Gastroesophageal sphincter (tissue), 4 donors: ENCODE measurements at places on chromosomes 3 and 15. TPM values are rescaled to one million over a fixed set of nuclear protein-coding genes. Genes with fewer than 3 reads are reported as not detected.

DNA sequence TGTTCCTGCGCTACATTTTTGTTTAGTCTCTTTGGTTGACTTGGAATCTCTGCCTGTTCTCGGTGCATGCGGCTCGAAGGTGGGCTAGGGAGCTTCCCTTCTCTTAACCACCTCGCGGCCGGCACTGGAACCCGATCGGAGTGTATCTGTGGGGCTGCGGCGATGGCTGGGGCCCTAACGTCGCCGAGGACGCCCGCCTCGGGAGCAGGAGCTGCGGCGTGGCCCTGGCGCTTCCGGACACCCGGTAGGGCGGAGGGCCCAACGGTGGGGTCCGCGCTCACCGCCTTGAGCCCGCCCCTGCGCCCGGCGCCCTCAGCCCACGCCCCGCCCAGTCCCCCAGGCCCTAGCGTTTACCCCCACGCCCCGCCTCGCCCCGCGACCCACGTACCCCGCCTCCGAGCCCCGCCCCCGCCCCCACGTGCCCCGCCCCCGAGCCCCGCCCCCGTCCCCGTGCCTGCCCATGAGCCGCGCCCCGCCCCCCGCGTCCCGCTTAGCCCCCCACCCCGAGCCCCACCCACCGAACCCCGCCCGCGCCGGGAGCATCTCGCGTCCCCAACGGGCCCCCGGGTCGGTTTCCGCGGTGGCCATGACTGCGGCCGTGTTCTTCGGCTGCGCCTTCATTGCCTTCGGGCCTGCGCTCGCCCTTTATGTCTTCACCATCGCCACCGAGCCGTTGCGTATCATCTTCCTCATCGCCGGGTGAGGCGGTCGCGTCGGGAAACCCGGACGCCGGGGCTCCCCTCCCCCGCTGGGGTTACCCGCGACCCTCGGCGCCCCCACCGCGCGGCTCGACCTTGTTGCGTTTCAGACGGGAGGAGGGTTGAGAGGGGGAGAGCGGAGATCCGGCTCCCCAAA is at the start of gene APH1B:
Gene APH1B (plus strand): TSS at position 568 of the 855 bp plus-strand sequence. CDS start 19 bp downstream, at position 587.
- ATAC-seq: peak; percentile 87

GRCh38 chr15:56390739-56391267 is 25.6 kb downstream of the TEX9 start:
- ATAC-seq: no peak

- ATAC-seq: no peak
Observed at GRCh38 chr3:178714925-178715832, 178.9 kb downstream of the KCNMB2 start.

The AGBL1 gene
- total RNA-seq: 0.13 TPM

The ABTB1 gene
- 39.7 TPM for total RNA-seq
